ENCODE measurements at places on chromosomes 13 and 19.

DNA sequence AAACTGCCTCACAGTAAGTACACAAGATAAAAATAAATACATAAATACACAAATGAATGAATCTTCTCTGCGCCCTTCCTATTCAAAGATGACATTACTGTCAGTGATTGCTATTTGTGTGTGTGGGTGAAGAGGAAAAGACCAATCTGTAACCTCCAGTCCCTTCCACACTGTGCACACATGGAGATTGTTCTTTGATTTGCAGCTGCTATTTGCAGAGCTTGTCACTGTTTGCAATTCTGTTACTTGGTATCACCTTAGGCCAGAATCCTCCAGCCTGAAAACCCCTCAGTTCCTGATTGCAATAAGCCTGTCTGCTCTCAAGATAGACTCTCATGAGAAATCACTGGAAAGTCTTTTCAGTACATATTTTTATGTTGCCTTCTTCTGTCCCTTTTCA, 1314.9 kb downstream of the PCDH9 start:
- no peak for DNase-seq

GRCh38 chr13:85985797-85986196, 186.6 kb upstream of the SLITRK6 start:
- no peak for DNase-seq

- DNase-seq = peak; percentile 33
Measured at GRCh38 chr13:111315347-111315995, 5.0 kb upstream of the TEX29 start.

DNA sequence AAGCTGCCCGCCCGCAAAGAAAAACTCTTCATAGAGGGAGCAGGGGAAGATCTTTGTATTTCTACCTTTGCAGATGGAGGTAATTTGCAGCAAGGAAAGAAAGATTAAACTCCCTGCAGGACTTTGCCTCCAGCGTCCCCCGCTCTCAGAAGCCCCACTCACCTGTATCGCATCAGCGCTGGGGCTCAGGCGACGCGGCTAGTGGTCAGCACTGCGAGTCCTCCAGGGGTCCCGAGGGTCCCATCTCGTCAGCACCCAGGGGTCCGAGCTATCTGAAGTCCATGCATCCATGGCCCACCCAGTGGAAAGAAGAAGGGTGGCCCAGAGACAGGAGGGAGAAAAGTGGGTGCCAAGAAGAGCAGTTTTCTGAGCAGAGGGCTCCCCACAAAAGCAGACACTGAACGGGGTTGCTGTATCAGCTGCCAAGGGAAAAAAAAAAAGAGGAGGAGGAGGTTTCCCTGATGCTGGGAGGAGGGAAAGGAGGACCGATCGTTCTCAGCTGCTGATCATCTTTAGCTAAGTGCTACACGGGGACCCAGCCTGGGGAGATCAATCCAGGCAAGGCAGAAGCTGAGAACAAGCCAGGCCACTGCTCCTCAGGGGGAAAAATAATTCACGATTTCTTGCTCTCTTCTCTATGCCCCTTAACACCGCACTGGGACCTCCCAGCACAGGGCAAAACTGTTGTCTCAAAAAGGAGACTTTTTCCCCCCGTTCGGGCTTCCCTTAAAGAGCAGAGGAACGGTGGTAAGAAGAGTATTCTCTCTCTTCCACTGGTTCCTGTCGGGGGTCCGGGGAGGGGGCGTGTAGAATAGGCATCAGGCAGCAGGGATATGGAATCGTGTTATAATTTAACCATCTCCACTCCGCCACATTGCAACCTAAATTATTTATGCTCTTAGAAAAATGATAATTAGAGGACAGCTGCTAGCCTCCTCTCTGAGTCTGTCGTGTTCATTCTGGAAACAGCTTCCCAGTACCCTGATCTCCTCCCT, 117.7 kb upstream of the CACNA1A start:
- DNase-seq = no peak

DNA sequence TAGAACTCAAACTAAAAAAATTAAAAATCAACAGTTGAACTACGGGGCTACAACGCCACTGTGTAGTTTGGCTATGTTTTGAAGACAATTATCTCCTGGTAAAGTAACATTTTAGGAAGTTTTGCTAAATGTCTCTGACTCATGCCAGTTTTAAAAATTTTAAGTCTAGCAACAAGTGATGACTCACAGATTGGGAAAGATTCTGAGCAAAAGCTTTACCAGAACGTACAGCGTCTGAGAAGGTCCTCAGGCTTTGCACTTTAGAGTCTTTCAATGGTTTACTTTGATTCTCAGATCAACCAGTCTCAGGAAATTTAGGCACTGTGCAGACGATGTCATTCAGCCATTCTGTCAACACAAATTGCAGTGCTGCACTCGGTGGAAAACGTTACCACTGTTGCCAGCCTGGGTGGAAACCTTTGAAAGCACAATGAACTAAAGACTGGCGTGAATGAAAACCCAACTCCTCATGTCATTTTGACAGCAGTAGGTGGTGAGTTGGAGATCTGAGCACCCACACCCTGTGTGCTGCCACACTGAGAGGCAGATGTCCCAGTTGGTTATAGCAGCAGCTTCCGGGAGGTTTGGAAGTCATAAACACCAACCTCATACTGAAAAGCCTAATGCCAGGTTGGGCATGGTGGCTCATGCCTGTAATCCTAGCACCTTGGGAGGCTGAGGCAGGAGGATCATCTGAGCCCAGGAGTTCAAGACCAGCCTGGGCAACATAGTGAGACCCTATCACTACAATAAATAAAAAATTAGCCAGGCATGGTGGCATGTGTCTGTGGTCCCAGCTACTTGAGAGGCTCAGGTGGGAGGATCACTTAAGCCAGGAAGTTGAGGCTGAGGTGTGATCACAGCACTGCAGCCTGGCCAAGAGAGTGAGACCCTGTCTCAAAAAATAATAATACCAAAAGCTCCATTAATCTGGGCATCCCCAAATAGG, 6.3 kb upstream of the WTIP start:
- no peak for DNase-seq

GRCh38 chr13:30816736-30817135, 81.4 kb downstream of the ALOX5AP start:
- DNase-seq = no peak

- no peak for DNase-seq
Measured at GRCh38 chr19:51803967-51804366, 9.0 kb downstream of the FPR3 start.

DNA sequence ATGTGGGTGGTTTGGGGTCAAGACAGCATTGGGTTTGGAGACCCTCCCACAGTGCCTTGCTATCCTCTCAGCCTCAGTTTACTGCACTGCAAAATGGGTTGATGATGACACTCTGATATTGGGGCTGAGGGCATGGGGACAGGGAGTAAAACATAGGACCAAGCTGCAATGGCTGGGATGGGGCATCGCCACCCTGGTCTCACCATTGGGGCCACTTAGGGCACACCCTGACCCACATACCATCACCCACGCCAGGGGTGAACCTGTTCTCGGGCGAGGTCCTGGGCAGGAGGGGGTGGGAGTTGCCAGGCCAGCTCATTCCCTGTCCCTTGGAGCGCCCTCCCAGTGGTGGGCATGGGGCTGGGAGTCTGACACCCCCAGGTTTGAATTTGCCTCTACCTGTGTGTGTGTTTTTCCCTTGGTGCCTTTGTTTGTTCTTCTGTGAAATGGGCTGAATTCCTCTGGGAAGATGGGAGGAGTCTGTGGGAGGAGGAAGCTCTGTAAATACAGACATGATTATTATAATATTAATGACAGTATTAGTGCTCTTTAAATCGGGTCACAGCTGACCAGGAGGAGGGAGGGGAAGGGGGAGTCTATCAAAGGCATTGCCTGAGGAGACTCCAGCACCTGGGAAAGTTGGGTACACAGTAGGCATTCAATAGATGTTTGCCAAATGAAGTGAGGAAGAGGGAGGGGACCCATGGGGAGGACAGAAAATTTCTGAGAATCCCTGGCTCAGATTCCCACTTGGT, 2.2 kb upstream of the FCHO1 start:
- DNase-seq = no peak

GRCh38 chr13:50593207-50593606, 250.3 kb downstream of the DLEU7 start:
- DNase-seq = no peak

- DNase-seq = no peak
Measured at GRCh38 chr13:33119022-33119781, 103.0 kb downstream of the KL start.

DNA sequence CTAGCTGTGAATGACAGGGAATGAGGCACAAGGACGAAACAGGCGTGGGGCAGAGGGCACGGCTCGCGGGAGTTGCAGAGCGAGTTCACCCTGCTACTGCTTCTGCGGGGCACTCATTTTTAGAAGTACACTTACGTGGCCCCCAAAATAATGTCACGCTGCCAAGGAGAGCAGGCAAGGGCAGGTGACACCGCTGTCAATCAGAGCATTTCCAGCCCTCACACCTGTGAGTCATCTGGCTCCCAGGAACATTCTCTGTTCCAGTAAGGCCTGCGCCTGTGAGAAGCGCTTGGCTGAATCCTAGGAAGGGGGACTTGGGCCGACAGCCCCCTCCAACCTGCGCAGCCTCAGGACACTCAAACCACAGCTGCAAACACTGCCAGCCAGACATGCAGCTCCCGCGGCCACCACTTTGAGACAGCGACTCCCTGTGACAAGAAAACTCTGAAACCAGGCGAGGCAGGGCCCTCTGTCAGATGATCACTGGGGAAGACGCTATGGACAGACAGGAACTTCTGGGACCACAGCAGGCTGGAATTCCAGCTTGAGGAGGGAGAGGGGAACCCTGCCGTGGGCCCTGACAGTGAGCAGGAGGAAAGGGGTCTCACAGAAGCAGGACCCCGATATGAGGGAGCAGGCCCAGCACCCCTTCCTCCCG, 12.7 kb downstream of the DOT1L start:
- no peak for DNase-seq

DNA sequence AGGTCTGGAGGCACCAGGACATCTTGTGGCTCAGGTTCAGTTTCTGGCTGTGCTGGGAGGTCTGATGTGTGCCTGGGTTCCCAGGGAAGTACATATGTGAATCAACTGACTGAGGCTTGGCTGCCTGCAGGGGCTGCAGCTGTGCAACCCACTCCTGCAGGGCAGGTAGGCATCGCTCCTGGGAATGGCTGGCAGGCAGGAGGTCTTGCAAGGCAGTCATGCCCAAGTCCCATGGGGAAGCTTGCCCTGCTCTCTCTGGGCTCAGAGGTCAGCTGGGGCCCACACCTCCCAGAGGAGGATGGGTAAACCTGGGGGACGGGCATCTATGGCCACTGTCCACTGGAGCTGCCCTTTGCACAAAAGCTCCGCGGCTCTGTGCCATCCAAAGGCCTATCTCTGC, 1141.8 kb downstream of the SLITRK1 start:
- DNase-seq = no peak

GRCh38 chr13:44141725-44142539, 231.7 kb upstream of the SERP2 start:
- peak; percentile 99 for DNase-seq

- DNase-seq = no peak
Measured at GRCh38 chr13:62483774-62484173, 1068.1 kb upstream of the PCDH20 start.

DNA sequence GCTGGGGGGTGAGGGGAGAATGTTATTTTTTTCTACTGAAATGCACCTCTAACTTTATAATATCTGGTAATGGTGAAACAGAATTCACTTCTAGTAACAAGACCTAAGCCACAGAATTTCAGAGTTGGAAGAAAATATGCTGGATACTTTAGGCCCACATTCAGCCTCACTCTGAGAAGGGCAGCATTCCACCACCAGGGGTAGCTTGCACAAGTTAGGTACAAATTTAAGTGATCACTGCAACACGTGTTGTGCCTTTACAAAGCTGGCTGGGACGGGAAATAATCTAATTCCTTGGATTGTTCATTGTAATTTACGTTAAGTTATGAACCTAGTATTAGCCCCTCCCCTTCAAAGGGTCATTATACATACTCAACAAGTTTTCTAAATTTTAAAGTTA, 192.3 kb downstream of the RGCC start:
- no peak for DNase-seq

DNA sequence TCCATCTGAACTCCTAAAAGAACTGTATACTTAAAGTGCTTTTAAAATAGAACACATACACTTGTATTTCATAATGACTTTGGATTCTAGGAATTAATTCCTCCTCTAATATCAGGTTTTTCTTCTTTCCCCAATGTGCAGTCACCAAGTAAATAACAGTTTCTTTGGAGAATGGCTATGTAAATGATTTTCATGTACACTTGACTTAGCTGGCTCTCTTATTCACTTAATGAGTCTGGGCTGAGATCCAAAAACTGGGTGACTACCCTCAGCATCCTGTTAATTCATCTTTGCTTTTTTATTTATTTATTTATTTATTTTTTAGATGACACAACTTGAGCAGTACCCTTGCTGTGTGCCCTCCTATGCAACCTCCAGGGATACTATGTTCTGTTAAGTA, 1003.7 kb downstream of the SLITRK1 start:
- no peak for DNase-seq

DNA sequence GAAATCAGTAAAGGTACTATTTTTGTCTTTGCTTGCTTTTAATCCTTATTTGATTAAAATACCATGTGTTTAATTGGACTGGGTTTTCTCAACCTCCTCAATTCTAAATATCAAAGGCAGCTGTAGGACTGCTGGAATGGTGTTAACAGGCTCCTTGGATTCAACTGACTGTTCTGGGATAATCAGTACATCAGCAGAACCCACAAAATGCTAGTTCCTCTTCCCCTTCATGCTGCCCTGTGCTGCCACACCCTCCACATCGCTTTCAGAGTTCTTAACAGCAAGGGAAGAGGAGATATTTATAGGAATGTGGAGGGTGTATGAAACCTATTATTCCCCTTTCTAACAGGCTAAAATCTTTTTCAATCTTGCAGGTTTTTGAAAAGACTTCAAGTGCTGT, 82.4 kb downstream of the KCTD12 start:
- no peak for DNase-seq

GRCh38 chr13:62920159-62920558, 1504.5 kb upstream of the PCDH20 start:
- DNase-seq = no peak

DNA sequence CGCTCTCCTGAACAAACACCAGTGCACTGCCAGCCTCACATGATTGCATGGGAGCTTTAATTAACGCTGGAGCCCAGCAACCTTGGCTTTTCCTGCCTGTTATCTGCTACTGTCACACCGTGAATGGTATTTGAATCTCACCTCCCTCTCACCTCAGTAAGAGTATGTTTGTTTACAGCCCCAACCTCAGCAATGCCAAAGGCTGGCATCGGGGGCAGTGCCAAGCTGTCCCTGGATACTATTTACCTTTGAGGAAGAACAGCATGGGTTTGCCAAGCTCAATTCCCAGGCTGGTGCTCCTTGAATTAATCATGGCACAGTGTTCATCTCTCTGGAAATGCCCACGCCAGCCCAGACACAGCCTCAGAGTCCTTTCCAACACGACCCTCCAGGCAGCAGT, 57.2 kb upstream of the SERPINE3 start:
- no peak for DNase-seq

Data from right forelimb (tissue), 1 donor.